ENCODE measurements at places on chromosomes 7 and 10.

- DNase-seq = no peak
Observed at GRCh38 chr10:30170814-30171213, 111.4 kb upstream of the JCAD start.

GRCh38 chr7:29194594-29195427 lies at the start of gene CHN2:
Gene CHN2 (plus strand): TSS chr7:29194775.
- DNase-seq = peak; percentile 55

GRCh38 chr10:71766717-71767419 lies 6.5 kb downstream of the VSIR start:
- no peak for DNase-seq

DNA sequence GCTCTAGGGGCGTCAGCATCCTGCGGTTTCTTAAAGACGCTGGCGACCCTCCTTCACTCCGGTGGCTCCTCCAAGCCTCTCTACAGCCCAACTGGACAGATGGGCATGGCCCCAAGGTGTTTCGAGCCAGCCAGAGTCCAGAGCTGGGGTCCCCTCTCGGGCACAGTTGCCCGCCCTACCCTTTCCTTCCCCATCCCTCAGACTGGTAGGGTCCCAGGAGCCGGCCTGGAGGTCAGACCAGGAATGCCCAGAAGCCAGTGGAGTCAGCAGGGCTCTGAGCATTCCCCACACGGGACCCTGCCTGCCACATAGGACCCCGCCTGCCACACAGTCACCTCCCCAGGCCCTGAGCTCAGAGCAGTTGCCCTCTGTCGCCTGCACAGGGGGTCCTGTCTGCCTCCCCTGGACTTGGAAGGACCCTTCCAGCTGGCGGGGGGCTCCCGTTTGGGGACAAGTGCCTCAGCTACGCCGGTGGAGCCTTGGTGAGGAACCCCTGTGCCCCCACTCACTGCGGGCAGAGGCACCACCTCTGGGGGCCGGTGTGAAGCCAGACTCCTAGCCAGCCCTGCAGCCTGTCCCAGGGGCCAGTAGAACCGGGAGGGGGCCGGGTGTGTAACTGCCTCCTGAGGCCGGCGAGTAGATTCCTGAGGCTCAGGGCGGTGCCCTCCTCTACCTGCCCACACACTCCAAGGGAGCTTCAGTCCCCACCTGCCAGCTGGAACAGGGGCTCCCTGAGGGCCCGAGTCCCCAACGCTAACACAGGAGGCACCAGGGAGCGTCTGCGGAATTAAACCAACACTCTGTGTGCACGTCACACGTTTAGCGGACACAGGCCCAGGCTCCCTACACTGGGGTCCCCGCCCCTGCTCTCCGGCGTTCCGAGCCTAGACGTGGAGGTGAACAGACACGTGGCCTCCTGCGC lies 19.4 kb upstream of the PDGFA start:
- no peak for DNase-seq

- no peak for DNase-seq
Observed at GRCh38 chr7:152495867-152496266, 60.1 kb upstream of the KMT2C start.

- DNase-seq = peak; percentile 30
Observed at GRCh38 chr10:23516530-23516929, 77.7 kb downstream of the OTUD1 start.

GRCh38 chr10:42755028-42755451 lies 27.6 kb upstream of the BMS1 start:
- DNase-seq = no peak

- DNase-seq = no peak
Observed at GRCh38 chr7:41297166-41297565, 405.7 kb downstream of the INHBA start.

DNA sequence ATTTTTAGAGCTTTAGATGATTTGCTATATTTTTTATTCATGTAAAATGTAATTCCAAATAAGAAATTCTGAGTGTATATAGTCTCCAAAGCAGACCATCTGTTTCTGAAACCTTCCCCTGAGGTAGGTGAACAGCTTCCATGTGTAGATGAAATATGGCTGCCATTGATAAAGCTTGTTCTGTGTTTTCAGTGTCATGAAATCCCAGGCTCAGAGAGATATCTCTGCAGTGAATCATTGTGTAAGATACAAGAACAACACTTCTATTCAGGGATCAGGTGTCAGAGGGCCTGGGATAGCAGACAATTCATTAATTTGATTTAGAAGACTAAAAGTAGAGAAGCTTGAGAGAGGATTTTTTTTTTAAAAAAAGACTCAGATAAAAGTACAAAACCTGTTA lies 29.1 kb downstream of the ACTA2 start:
- no peak for DNase-seq

DNA sequence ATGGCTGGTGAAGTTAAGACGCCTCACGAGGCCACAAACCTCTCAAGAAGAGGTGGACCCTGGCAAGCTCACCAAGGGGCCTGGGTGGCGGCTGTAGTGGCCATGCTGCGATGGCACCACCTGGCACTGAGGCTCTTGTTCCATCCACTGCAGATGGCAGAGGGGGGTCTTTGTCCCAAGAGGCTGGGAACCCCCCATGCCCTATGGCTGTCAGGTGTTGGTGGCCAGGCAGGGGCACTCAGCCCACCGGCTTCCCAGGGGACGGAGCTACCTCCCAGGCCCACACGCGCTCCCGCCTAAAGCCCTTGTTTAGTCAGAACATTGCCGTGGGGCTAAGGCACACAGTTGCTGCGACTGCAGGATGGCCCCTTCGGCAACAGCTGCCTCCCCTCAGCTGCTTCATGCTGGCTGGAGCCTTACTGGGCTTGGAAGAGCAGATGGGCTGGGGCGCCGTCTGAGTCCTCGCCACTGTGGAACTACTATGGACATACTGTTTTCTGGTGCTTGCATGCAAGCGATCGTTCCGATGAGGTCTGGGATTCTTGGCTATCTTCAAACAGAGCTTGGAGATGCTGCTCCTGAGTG lies 46.8 kb downstream of the DPYSL4 start:
- DNase-seq = no peak

- DNase-seq = no peak
Observed at GRCh38 chr10:97895915-97896314, 46.3 kb downstream of the GOLGA7B start.

- DNase-seq = no peak
Observed at GRCh38 chr10:58859526-58859925, 316.9 kb upstream of the PHYHIPL start.

DNA sequence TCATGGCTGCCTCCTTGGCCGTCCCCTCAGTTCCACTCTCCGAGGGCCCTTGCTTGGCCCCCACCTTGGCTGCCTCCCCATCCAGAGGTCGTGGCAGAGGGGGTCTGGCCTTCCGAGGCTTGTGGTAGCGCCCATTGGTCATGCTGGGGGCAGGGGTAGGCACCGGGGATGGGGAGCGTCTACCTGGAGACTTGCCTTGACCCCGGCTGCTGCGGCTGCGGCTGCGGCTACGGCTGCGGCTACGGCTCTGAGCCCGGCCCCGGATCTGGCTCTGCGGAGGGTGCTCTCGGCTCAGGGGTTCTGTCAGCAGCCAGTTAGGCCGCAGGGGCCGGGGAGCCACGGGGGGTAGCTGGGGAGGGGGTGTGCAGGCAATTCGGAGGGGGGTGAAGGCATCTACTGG lies 10.7 kb downstream of the LZTS2 start:
- no peak for DNase-seq

All from midbrain (tissue), 1 donor.